Putamen (tissue), 1 donor: ENCODE measurements at places on chromosomes 5 and 9.
A peak's percentile ranks its signal among the peaks of the same experiment; 100 is the strongest.

DNA sequence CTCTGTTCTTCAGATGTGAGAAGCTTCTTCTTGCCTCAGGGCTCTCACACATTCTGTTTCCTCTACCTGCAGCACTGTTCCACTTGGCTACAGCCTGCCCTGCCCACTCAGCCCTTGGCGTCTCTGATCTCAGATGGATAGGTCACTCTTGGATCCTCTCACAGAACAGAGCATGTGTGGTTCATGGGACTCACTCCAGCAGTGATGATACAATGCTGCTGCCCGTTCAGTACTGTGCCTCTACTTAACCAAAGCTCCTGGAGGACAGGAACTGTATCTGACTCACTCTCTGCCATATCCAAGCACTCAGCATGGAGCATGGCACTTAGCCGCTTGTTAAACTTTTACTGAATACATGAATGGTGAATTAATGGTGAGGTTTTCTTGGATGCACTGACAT lies 3.4 kb upstream of the SPINK4 start:
- no peak for DNase-seq

- no peak for DNase-seq
Measured at GRCh38 chr5:139835656-139836055, 40.0 kb downstream of the PSD2 start.

DNA sequence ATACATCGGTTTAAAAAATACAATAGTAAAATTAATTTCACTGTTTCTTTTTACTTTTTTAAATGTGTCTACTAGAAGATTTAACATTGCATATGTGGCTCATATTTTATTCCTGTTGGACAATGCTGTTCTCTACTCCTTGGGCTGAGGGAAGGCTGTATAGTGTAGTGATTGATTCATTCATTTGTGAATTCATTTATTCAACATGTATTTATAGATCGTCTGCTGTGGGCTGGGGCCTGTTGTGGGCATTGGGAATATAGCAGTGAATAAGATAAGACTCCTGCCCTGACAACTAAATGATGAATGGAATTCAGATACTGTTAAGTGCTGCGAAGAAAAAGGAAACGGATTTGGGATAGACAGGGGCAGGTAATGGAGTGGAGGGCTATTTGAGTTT lies 55.7 kb downstream of the ZNF618 start:
- no peak for DNase-seq

DNA sequence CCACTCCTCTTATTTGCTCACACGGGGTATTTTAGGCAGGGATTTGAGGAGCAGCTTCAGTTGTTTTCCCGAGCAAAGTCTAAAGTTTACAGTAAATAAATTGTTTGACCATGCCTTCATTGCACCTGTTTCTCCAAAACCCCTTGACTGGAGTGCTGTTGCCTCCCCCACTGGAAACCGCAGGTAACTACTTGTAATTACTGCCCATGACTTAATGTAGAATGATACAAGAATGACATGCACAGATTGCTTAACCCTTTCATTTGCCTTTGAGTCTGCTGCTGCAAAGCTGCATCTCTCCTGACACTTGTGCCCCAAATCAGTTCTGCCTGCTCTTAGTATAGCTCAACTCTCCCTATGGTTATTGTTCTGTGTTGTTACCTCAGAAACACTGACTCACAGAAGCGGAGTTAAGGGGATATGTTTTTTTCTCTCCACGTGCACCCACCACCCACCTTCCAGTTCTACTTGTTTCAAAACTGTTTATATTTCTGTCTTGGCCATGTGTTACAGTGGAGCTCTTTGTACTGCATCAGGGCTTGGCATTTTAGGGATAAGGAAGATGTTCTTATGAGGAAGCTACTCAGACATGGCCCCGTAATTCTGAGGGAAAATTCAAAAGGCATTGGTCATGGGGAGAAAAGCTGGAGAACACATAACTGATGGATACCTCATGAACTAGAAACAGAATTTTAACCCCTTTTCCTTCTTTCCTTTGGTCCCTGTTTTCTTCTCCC lies 2.3 kb downstream of the ADRB2 start:
- DNase-seq = no peak

DNA sequence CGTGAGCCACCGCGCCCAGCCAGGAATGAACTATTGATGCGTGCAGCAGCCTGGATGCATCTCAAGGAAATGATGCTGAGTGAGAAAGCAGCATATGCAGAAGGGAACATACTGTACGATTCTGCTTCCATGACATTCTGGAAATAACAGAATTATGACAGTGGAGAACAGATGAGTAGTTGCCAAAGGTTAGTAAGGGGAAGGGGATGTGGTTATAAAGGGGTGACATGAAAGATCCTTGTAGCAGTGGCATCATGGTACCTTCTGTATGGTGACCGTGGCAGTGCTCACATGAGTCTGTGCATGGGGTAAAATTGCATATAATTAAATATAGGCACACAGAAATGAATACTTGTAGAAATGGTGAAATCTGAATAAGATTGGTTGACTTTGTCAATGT lies 13.0 kb downstream of the NANS start:
- DNase-seq = no peak

DNA sequence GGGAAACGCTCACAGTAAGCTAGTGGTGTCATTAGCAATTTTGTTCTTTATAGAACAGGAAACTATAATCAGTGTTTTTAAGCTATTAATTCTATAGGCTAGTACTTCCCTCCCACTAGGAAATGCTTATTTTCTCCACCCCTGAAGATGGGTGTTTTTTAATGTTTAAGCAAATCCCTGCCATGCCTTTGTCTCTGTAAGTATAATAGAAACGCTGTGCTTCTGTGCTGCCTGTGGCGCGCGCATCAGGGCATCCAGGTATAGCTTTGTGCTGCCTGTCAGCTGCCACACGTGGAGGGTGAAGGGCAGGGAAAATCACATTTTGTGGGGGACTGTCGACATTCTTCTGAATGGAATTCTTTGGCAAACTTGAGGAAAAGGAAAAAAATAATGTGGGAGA lies 217.5 kb downstream of the RAB3C start:
- DNase-seq = no peak

DNA sequence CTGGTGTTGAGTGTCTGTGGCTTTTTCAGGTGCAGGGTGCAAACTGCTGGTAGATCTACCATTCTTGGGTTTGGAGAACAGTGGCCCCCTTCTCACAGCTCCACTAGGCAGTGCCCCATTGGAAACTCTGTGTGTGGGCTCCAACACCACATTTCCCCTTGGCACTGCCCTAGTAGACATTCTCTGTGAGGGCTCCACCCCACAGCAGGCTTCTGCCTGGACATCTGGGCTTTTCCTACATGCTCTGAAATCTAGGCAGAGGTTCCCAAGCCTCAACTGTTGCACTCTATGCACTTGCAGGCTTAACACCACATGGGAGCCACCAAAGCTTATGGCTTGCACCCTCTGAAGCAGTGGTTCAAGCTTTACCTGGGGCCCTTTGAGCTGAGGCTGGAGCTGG lies 80.9 kb downstream of the BARX1 start:
- DNase-seq = no peak

- DNase-seq = no peak
Measured at GRCh38 chr5:8825139-8825757, 720.6 kb downstream of the SEMA5A start.

DNA sequence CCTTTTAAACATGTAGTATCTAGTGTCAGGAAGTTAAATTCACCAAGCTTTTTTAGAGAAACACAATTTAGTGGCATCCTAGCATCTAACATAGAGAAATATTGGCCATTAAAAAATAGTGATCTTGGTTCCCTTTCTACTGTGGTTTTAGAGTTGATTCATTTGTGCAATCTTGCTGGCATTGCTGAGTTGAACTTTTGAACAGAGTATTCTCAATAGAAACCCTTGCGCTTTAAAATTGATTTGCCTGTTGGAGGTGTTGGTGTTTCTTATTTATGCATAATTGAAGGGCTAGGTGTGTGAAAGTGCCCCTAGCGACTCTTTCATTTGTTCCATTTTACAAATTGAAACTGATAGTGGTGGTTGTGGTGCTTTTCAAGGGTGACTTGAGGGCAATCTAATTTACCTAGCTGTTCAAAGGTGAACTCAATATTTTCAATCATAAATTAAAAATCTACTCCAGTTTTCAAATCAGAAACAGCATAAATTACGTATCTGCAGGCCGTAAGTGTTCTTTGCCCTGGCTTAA lies 73.0 kb upstream of the MPDZ start:
- DNase-seq = no peak

DNA sequence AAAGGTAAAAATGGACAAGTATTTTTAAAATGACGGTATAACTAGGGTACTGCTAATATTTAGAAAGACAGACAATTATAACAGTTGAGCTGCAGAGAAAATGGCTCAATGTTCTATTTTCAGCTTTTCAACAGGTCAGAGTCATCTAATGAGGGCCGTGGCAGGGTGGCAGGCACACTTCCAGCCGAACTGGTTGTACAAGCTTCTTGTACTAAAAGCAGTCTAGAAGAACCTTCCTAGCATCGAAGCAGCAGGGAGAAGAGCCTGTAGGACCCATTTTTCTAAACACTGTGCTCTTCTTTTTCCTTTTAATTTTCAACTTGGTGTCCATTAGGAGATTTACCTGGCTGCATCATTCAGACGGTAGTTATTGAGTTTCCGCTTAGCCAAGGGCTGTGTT lies 85.6 kb downstream of the SLC28A3 start:
- no peak for DNase-seq

DNA sequence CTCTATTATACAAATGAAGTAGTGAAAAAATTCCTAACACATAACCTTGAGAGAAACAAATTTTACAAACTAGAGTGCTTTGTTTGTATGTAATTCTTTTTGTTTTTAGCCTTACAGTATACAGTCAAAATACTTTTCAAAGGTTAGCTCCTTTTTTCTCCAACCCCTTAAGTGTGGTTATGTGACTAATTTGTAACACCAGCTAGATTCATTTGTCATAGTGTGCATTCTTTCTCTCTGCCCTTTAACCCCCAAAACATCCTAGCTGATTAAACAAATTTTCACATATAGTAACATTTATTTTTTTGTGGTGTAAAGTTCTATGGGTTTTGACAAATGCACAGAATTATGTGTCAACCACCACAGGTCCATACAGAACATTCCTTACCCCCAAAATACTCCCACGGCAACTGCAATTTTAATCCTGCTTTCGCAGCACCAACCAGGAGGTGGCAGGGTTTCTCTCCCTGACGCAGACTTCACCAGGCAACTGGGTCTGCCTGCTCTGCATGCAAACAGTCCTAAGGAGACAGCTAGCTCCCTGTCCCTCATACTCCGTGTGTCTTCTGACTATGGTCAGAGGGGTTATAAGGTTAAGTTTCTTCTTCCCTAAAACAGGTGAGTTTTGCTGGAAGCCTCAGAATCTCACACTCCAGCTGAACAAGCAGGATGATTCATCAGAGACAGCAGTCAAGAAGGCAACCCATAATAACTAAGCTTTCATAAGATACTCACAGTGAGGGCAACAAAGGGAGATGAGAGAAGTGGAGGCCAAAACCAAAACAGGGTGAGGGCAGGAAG lies 44.5 kb upstream of the NR5A1 start:
- DNase-seq = peak; percentile 22

GRCh38 chr5:77101298-77101697 lies 14.2 kb upstream of the ZBED3 start:
- peak; percentile 58 for DNase-seq

- DNase-seq = no peak
Measured at GRCh38 chr9:1267141-1267570, 217.0 kb downstream of the DMRT2 start.

GRCh38 chr5:29218138-29218537 lies 1975.3 kb upstream of the CDH6 start:
- DNase-seq = no peak

- no peak for DNase-seq
Measured at GRCh38 chr5:149855366-149855765, 89.2 kb downstream of the PDE6A start.

DNA sequence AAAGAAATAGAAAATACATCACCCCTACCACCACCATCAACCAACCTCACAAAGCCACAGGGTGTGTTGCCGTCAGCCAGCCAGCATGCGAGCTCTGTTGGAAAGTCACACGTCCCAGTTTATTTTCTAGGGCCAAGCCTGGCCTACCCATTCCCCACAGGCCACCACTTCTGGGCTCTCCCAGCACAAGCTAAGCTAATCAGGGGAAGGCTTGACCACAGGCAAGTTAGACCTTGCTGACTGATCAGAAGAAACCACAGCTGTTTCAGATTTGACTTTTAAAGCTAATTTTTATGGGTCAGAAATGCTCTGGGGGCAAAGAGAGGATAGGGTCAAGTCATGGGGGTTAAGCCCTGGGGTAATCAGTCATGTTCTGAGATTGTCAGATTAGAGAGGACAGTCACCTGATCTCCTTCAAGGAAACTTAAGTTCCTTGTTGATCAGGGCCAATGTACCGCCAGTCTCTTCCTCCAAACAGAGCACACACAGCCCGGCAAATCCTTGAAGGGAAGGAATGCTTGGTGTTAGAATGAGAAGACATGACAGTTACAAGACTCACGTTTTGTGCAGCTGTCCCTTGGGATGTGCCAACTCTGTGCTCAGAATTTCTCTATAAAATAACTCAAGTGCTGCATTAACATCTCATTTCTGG lies 7.6 kb downstream of the SHB start:
- DNase-seq = no peak

- no peak for DNase-seq
Measured at GRCh38 chr5:36040651-36041536, 25.8 kb downstream of the UGT3A2 start.

GRCh38 chr5:36689225-36689624 lies 82.8 kb downstream of the SLC1A3 start:
- no peak for DNase-seq

DNA sequence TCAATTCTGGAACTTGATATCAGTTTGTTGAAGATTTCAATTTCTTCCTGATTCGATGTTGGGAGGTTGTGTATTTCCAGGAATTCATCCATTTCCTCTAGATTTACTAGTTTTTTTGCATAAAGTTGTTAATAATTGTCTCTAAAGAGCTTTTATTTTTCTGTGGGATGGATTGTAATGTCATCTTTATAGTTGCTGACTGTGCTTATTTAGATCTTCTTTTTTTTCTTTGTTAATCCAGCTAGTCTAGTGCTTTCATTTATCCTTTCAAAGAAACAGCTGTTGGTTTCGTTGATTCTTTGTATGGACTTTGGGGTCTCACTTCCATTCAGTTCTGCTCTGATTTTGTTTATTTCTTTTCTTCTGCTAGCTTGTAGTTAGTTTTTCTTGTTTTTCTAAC lies 302.0 kb upstream of the DMAC1 start:
- DNase-seq = no peak

- DNase-seq = no peak
Measured at GRCh38 chr9:105057551-105057950, 129.6 kb upstream of the ABCA1 start.
